ENCODE measurements at places on chromosomes 6 and 20.

GRCh38 chr6:119055069-119055468 is 23.4 kb downstream of the FAM184A start:
- DNase-seq: no peak

DNA sequence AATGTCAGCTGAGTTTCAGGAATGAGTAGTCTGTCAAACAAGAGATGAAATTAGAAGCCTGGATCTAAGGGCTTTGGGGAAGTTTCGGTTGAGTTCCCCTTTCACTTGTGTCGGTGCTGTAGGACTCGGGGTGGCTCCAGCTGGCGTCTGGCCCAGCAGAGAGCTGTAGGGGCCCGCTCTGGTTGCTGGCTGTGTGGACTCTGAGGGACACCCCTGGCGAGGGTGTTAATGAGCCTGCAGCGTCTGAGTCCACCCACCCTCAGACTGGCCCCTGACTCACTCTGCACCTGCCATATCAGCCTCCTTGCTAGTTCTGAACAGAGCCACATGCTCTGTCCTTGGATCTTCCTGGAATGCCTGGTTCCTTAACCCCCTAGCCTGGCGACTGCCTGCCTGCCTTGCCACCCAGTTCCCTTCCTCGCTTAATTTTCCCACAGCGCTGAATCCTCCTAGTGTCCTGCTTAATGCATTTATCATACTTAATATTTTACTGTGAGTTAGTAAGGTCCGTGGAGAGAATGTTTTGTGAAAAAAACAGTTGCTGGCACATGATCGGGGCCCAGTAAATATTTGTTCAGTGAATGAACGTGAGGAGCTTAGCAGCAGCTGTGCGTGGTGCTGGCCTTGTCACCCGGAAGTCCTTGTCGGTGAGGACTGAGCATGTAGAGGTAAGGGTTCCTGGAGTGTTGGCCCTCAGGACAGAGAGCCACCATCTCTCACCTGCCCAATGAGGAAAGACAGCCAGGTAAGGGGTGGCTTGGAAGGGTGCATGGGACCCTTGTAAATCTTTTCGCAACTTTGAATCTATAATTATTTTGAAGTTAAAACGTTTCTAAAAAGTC is 1.6 kb downstream of the DNAJC5 start:
- DNase-seq: no peak

DNA sequence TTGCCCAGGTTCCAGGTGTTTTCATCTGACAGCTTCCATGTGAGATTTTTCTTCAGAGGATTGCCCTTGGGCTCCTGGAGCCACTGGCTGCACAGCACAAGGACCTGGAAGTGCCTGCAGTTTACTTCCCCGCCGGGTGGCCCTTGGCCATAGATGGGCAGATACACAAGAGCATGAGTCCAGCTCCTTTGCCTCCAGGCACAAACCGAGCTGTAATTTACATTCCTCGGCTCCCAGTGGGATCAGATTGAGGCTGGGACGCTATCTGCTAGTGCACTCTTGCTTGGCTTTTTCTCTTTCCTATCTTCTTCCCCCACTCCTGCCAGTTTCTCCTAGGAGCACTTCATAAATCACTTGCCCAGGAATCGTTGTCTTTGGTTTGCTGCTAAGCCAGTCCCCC is 85.4 kb upstream of the RALY start:
- DNase-seq: no peak

DNA sequence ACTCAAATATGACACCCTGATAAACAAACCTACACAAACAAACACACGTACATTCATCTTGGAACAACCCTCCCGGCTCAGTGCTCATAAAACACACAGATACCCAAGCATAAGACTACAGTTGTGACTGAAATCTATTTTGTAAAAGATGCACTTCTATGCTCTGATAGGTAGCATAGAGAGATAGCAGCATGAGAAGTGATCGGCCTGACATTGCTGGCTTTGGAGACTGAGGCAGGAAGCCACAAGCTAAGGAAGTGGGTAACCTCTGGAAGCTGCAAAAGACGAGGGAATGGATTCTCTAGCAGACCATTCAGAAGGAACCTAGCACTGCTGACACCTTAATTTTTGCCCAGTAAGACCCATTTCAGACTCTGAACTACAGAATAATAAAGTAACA is 1.6 kb upstream of the RNF39 start:
- no peak for DNase-seq

- DNase-seq: no peak
Observed at GRCh38 chr6:106027758-106028157, 58.4 kb upstream of the PRDM1 start.

- no peak for DNase-seq
Observed at GRCh38 chr6:31968791-31969711, 2.9 kb downstream of the DXO start.

- DNase-seq: no peak
Observed at GRCh38 chr6:163589387-163589786, 174.9 kb downstream of the QKI start.

DNA sequence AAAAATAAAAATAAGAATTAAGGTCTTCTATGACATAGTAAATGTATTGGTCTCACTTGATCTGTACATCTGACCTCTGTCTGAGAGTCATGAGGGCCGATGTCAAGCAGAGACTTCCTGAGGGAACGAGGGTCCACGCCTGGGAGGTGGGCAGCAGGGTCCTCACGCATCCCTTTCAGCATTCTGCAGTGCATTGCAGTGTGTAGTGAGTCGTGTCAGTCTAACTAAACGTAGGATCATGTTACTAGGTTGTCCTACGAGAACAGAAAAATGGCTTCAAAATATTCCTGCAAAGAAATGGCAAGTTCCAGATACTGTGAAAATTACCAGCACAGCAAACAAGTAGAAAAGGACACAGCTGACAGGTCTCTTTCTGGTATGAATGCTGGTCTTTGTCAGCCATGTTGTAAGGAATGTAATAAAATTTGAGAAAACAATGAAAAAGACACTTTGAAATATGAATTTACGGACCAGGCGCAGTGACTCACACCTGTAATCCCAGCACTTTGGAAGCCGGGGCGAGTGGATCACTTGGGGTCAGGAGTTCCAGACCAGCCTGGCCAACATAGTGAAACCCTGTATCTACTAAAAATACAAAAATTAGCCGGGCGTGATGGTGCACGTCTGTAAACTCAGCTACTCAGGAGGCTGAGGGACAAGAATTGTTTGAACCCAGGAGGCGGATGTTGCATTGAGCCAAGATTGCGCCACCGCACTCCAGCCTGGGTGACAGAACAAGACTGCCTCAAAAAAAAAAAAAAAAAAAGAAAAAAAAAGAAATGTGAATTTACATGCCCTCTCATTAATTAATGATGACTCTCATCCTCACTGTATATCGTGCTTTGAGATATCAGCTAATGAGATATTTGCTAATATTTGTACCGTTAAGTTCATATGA is 2.4 kb upstream of the AHCY start:
- no peak for DNase-seq

- DNase-seq: peak; percentile 28
Observed at GRCh38 chr20:53354314-53354713, 239.3 kb downstream of the ZNF217 start.

- DNase-seq: no peak
Observed at GRCh38 chr20:20896606-20897005, 184.2 kb upstream of the RALGAPA2 start.

DNA sequence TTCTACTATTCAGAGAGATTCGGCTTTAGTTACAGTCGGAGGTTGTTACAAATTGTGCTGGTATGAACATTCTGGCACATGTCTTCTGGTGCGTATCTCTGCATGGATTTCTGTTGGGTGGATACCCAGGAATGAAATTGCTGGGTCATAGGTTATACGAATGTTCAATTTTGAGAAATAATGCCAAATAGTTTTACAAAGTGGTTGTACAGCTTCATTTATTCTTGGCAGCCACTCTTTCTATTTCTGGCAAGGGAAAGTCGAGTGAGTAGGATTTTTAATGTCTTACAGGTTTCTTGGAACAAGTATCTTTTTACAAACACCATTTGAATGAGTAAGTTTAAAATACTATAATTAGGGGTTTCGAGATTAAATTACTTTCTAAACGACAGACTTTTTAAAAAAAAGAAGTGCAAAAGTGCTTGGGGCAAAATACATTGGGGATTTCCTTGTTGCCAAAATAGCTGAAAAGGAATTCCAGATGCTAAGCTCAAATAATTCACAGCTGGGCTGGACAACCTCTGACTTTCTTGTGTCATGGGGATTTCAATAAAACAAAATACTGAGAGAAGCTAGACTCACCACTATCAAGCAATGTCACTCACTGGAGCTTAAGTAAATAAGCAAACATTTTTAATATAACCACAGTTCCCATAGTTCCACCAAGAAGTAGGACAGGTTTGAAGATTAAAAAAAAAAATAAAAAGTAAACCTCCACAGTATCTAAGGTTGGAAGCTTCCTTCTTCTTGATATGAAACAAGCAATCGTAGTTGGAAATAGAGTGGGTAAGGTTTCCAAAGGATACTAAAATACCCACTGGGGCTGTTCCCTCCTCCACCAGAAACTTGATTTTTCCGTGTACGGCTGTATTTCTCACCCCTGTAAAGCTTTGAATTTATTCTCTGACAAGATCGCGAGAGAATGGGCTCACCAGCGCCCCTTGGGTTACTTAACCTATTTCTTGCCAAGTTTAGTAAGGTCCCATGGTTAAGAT is 21.6 kb upstream of the GFOD1 start:
- DNase-seq: no peak

GRCh38 chr20:16607364-16608276 is 34.4 kb upstream of the KIF16B start:
- no peak for DNase-seq

DNA sequence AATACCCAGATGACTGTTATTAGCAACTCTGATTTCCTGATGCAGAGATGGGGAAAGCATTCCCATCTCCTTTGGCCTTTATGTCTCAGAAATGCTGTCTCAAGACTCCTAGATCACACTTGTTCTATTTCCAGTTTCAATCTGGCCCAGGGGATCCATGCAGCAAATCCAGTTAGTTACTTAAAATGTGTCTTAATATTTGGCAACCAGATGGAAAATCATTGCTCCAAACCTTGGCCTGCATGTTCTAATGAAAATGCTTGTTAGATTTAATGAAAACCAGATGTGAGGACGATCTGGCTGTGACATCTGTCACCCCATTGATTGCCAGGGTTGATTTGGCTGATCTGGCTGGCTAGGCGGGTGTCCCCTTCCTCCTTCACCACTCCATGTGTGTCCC is 125.2 kb downstream of the TSHZ2 start:
- DNase-seq: no peak

- DNase-seq: no peak
Observed at GRCh38 chr6:139611327-139612134, 237.1 kb upstream of the CITED2 start.

DNA sequence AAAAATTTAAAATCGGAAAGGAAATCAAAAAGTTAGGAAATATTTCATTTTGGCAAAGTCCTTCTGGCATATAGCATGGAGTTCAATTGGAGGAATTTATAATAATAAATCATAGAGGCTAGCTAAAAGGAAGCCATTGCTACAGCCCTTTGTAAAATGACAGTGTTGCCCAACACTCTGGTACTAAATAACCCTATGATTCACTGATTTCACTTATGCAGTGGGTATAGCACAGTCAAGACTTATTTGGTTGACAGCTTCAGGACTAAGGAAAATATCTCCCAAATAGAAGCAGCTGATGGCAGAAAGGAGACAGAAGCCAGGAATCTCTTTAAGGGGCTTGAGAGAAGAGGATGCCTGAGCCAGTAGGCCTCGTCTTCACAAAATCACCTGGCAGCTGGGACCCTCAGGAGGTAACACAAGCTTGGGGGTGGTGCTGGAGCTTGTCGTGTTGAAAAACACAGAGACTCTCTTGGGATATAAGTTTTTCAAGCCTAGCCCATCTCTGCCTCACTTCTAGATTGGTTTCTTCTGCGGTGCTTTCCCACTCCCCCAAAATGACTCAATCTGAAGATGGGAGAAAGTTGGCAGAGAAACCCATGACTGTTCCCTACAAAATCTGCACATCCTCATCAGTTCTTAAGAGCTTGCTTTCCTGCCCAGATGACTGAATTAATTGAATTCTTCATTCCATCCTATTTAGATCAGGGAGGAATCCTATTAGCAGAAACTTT is 38.4 kb upstream of the EYA4 start:
- DNase-seq: no peak

GRCh38 chr6:117531809-117532725 is 49.6 kb downstream of the DCBLD1 start:
- no peak for DNase-seq

DNA sequence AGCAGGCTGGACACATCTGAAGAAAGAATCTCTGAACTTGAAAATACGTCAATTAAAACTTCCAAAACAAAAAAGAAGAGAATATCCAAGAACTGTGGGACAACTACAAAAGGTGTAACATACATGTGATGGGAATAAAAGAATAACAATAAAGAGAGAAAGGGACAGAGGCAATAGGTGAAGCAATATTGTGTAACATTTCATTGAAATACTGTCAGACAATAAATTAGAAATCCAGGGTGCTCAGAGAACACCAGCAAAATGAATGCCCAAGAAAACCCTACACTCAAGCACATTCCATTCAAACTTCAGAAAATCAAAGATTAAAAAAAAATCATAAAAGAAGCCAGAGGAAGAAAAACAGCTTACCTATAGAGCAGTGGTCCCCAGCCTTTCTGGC is 33.6 kb upstream of the ASF1A start:
- DNase-seq: no peak

- no peak for DNase-seq
Observed at GRCh38 chr6:57064809-57065208, 18.3 kb downstream of the KIAA1586 start.

GRCh38 chr20:61753316-61753942 is 312.3 kb downstream of the TAF4 start:
- no peak for DNase-seq

- no peak for DNase-seq
Observed at GRCh38 chr20:58142843-58143185, 85.6 kb downstream of the ANKRD60 start.

DNA sequence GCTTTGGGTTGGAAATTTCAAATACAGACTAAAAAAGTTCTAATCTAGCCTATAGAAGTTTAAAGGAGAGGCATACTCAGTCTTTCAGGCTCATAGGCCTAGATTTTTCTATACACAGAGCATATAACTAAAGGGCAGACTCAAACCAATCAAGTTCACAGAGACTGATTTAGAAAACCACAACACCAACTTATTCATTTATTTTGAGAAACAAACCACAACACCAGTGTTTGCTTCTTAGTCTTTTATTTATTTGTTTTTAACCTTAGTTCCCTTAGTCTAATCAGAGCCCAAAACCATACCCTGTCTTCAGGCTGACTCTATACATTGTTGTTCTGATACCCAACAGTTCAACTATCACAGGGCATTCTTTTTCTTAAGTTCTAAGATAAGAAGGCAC is 103.7 kb downstream of the REV3L start:
- no peak for DNase-seq

GRCh38 chr6:2939315-2940009 is 31.9 kb downstream of the SERPINB6 start:
- DNase-seq: no peak

- no peak for DNase-seq
Observed at GRCh38 chr6:94955156-94955555, 622.2 kb upstream of the MANEA start.

Measured in activated CD4-positive, alpha-beta T cell treated with anti-CD3 and anti-CD28 coated beads, Interleukin-2, Interleukin-4, amounts not matched to agents 100 ng/mL and 50 ng/mL, durations not matched to agents 16 hours and 8 hours (primary cell).